B cell (primary cell): ENCODE measurements at places on chromosomes 13 and 19.

DNA sequence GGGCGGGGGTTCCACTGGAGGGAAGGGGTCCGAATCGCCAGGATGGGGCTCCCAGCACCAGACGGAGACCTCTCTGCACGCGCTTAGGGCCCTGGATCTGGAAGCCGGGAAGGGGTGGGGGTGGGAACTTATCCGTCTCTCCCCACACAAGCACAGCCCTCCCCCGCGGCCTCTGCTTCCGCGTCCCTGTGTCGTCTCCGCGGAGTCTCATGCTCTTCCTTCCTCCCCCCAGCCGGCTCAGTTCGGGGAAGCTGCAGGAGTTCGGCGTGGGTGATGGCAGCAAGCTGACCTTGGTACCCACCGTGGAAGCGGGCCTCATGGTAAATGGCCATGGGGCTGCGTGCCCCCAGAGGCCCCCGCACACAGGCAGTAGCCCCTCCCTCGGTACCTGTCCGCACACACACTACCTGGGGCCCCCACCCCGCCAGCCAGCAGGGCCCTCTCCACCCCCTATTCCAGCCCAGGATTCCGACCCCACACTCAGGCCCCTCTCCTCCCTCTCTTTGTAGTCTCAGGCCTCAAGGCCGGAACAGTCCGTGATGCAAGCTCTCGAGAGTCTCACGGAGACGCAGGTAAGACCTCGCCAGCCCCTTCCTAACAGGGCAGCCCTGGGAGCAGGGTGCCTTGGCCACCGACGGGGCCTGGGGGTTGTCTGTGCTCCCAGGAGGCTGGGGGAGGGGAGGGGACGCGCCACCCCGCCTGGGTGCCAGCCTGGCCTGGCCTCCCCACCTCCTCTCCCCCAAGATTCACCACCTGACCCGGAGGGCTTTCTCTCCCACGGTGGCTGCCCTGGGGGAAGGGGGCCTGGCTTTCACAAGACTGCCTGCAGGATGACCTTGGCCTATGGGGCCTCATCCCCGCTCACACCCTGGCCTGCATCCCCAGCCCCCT, 3.2 kb downstream of the MIDN start:
- DNase-seq = peak; percentile 75

DNA sequence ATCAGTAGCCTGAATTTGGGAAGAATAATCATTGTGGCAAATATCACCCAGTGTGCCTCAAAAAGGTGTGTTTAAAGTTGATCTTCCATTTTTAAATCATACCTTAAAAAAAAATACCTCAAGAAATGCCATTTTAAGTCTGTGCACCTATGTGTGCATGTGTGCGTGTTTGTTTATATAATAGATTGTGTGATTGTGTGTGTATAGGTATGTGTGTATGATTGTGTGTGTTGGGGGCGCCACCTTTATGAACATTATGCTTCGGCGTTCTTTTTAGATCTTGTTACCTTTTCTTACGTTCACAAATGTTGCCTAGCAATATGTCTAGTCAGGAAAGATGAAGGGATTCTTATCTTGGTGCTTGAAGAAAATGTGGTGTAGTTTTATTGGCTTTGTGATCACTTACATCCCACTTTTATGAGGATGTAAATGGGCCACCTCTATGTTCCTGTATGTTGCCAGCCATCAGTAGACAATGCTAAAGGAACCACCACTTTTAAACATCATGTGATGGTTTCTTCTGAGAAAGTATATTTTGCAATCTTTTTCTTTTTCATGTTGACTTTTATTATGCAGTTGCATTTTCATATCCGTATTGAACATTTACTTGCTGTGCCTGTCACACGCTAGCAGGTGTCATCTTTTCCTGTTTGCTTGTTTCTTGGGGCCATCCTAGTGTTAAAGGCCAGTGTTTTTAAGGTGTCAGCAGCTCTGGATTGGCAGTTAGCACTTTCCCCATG, 2.2 kb upstream of the IRS2 start:
- DNase-seq = no peak

DNA sequence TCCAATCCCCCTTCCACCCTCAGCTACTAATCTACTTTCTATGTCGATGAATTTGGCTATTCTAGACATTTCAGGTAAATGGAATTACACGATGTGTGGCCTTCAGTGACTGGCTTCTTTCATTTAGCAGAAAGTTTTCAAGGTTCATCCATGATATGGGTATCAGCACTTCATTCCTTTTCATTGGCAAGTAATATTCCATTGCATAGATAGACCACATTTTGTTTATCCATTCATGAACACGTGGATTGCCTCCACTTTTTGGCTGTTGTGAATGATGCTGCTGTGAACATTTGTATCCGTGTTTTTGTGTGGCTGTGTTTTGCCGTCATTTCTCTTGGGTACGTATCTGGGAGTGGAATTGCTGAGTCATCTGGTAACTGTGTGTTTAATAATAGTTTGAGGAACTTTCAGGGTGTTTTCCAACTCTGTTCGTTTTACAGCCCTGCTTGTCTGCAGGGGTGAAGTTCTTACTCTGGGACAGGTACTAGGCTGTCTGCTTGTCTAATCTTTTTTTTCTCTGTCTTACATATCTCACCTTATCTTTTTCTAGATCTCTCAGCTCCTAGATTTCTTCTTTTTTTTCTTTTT, 32.5 kb downstream of the MARK4 start:
- DNase-seq = no peak

DNA sequence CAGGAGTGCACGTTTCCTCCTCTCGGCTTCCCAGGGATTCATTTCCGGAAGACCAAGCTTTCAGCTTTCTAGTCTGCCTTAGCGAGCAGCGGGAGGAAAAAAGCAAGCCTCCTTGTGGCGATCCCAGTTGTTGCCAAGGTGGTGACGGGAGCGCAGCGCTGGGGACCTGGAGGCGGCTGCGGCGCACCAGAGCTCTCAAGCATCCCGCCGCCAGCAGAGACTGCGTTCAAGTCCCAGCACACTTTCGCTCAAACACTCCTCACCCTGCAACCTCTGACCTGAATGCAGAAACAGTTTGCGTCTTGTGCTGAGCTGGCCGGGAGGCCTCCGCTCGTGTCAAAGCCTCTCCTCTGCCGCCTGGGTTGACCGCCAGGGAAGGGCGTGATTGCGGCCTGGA, 4.9 kb downstream of the GSX1 start:
- no peak for DNase-seq

DNA sequence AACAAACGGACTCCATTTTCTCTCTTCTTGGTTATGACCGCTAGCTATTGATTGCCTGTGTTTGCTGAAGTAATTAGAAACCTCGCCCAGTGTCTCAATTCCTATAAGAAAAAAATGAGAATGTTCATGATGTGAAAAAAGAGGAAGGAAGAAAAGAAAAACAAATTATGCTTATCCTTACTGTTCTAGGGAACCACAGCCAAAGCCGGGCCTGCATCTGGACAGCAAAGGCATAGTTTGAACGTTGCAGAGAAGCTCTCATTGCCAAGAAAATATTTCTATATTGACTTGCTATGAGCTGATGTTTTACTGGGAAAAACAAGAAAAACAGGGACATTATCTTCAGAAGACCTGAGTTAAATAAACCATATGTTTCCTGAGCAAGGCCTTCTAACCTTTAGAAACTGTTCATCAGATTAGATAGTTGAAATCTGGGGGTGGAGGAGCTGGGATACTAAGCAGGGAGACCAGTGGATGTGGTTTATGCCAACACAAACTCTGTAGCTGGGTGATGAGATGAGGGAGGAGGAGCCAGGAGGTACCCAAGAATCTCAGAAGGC, 55.0 kb downstream of the EFNB2 start:
- DNase-seq = no peak

- no peak for DNase-seq
Observed at GRCh38 chr19:54521022-54521859, 18.6 kb downstream of the LAIR2 start.

DNA sequence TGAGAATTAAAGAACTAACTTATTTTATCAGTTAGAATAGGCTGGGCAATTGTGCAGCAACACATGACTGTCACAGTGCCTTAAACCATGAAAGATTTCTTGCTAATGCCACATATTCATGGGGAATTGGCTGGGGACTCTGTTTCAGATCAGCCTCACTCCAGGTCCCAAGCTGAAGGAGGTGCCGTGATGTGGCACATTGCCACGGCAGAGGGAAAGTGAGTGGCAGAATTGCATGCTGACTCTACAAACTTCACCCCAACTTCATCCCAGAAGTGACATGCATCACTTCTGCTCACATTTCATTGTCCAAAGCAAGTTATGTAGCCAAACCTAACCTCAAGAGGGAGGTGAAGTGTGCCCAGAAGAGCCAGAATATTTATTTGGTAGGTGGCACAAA, 37.8 kb downstream of the OLFM4 start:
- DNase-seq = no peak

DNA sequence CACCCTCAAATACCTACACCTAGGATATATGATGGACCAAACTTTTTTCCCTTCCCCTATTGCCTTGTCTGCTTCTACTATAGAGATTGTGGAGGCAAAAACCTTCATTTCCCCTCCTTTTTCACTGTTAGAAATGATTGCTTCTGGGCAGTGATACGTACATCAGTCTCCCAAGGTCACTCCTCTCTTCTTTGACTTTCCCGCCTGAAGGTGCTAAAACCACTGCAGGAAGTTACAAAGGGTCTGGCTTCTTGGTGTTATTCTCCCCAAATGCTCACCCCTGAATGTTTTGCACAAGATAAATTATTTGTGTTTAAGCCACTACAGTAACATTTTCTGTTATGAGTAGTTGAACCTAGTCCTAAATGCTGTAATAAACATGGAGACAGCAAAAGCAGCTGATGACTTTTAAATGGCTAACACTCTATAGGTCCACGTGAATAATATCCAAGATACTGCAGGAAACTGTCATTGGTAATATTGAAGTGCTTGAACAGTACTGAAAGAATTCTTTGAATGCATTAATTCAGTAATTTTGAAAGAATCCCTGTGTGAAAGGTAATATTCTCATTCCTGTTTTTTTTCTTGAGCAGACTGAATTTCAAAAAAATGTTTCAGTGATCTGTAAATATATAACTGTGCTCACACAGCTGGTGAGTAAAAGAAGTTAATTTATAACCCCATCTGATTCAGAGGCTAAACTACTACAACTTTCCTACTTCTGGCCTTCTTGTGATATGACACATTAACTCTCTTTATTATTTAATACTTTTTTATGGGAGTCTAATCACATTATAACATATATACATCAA, 865.1 kb downstream of the EFNB2 start:
- no peak for DNase-seq

- DNase-seq = no peak
Observed at GRCh38 chr13:97221466-97221865, 667 bp upstream of the MBNL2 start.

DNA sequence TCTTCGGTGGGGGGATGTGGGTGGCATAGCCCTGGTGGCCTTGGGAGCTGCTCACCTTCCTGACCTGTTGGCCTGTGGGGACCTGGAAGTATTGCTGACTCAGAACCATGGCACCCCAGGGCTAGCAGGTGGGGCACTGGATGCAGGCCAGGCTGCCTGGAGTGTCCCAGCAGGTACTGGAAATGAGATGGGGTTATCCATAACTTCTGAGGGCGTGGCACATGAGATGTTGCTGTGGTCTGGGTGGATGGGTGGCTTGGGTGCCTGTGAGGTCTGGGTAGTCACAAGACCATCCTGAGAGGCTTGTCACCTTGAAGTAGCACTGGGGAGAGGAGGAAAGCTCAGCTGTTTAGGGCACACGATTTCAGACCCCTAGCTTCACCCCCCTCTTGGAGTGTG, 636 bp upstream of the RNF225 start:
- DNase-seq = peak; percentile 19

DNA sequence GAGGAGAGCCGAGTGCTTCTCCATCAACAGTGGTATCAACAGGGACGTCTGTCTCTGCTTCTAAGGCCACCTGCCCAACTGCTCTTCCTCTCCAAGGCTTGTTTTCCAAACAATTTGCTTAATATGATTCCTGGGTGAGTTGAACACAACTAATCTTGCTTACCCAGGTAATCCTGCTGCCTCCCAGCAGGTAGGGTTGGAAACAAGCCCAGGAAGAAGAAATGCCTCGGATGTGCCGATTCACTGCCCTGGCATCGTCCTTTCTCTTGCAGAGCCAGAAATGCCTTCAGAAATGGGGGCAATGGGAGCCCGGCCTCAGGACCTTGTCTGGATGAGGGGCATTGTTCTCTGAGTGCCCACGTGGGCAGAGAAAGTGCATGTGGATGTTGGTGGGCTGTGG, 51.9 kb upstream of the C1QTNF9B start:
- DNase-seq = no peak

DNA sequence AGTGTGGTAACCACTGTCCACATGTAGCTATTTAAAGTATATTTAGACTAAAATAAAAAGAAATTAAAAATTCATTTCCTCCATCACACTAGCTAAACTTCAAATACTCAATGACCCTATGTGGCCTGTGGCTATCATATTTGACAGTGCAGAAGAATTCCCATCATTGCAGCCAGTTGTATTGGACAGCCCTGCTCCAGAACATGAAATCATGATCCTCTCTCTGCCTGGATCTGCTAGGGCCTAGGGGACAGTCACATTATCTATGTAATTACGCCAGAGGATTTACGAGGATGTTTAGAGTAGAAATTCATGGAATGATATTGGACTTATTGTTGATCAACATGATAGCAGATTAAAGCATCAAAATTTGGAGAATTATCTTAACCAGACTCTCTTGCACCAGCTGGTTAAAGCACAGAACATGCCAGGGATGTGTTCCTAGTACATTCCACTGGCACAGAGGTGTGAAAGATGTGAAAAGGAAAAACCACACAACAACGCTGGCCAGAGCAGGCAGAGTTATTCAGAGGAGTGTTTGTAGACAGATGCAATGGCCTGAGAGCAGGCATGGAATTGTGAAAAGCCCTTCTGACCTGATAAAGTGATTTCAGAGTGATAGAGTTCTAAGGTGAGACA, 108.9 kb upstream of the STARD13 start:
- no peak for DNase-seq

- DNase-seq = no peak
Observed at GRCh38 chr13:62678039-62678438, 1262.4 kb upstream of the PCDH20 start.

- no peak for DNase-seq
Observed at GRCh38 chr13:42569576-42570344, 4.2 kb upstream of the TNFSF11 start.

- DNase-seq = no peak
Observed at GRCh38 chr13:36068566-36068965, 62.6 kb downstream of the DCLK1 start.

- DNase-seq = no peak
Observed at GRCh38 chr13:30535046-30535445, 69.3 kb upstream of the HMGB1 start.

DNA sequence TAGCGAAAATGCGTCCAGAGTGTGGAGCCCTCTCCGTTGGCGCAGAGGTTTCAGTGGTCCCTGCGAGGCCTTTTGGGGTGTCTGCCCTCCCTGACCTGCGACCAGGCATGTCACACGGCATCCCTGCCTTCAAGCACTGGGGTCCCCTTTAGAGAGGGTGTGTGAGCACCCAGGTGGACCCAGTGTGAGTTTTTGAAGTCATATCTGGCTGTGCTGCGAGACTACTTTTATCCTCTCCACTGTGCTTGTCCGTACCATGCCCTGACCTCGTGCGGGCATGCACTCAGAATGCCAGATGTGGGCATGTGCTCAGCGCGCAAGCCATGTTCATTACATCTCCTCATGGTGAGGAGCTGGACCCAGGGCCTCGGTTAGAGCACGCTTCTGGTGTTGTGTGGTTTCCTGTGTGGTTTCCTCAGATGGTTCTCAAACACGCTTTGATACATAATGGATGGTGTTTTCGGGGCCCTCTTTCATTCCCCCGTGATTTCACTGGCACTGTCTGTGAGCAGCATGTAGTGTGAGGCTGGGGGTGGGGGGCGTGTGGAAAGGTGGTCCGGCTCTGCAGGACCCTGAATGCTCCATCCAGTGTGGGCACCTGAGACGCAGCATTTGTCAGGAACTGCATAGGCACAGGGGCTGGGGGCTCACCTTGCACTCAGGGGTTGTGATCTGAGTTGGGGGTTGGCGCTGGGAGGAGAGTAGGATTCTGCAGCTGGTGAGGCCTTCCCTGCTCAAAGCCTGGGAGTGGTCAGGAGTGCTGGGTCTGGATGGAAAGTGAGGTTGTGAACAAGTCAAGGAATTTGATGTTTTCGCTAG, 2.3 kb downstream of the TFDP1 start:
- DNase-seq = no peak
